ENCODE measurements at places on chromosomes 5 and 9. TPM values are rescaled to one million over a fixed set of nuclear protein-coding genes. Genes with fewer than 3 reads are reported as not detected.

Gene MZB1
- 0.24 TPM for total RNA-seq

- DNase-seq = no peak
Observed at GRCh38 chr5:73424556-73424977, 24.0 kb downstream of the FOXD1 start.

DNA sequence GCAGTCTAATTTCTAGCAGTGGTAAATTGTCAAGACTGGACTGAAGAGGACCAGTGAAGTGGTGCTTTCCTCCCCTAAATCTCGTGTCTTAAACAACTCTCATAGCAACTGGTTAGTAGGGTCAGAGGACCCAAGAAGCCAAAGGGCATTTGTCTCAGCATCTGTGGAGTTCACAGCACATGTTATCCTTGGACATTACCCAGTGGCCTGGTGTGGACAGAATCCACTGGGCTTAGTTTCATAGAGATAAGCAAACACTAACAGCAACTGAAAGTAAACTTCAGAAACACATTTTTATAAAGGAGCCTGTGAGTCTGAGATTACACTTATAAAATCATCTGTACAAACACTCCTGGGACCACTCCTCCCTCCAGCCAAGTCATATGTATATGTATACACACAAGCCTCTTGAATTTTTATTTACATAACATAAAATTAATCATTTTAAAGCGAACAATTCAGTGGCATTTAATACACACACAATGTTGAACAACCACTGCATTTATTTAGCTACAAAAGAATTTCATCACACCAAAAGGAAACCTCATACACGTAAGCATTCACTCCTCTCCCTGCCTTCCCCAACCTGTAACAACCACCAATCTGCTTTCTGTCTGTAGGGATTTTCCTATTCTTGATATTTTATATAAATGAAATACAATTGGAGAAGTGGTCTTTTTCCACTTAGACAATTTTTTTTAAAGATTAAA is 457.8 kb downstream of the RASEF start:
- no peak for DNase-seq

- peak; percentile 51 for DNase-seq
Observed at GRCh38 chr5:53019320-53019719, 30.2 kb downstream of the ITGA2 start.

DNA sequence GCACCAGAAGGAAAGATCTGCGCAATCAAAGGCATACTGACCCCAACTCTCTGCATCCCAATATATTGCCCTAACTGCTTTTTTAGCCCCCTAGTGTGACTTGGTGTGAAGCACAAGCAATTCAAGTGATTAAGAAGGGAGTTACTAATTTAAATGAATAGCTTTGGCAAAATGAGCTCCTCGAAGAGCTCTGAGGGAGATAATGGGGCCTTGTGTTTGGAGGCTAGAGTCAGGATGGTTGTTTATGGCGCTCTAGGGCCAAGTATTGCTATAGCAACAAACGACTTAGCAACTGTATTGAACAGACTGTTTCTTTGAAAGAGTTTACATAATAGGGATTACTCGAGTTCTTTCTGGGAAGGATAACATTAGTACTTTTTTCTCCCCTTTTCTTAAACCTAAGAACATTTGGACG is 11.5 kb upstream of the C5orf58 start:
- no peak for DNase-seq

DNA sequence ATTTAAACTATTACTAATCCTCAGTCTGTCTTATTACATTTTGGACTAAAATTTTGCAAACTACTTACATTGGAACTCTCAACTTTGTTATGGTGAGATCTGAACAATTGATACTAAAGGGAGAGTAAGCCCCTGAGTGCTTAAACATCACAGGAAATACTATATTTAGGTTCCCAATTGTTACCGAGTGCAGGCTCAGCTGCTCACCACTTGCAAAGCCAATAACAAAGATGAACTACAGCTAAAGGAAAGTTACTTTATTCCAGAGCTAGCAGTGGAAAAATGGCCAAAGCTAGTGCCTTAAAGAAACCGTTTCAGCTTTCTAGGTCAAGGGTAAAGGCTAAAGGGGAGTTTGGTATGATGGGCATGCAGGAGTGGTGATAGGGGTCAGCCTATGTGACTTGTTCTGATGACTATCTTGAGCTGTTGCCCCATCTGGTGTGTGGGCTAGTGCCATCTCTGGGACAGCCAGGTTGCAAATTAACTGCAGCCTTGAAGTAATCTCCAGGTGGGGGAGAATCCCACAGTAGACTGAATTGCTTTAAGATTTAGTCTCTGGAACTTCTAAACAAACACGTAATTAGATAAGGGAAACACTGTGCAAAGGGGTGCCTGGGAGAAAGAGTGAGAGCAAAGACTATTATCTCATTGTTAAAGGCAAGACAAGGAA is 7.8 kb upstream of the NDUFB6 start:
- DNase-seq = no peak

- no peak for DNase-seq
Observed at GRCh38 chr5:66744040-66744439, 147.8 kb downstream of the MAST4 start.

GRCh38 chr5:77993141-77993854 is 217.2 kb upstream of the TBCA start:
- no peak for DNase-seq

Gene ADGRD2
- not detected for total RNA-seq

DNA sequence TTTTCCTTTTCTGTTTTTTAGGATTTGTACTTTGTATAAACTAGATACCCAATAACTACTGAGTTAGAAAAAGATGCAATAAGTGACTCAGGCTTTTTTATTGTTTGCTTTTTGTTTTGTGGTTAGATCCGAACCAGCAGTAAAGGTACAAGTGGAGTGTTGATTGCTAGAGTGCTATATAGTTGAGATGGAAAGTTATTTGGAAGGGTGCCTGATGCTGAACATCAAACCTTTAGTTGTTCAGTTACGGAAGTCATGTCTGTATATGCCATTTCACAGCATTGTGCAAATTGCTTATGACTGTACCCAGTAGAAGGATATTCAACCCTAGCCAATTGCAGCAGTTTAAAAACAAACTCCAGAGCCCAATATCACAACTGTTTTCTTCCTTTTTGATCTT is 285.1 kb downstream of the MAT2B start:
- no peak for DNase-seq

Gene MUSK
- not detected for total RNA-seq

DNA sequence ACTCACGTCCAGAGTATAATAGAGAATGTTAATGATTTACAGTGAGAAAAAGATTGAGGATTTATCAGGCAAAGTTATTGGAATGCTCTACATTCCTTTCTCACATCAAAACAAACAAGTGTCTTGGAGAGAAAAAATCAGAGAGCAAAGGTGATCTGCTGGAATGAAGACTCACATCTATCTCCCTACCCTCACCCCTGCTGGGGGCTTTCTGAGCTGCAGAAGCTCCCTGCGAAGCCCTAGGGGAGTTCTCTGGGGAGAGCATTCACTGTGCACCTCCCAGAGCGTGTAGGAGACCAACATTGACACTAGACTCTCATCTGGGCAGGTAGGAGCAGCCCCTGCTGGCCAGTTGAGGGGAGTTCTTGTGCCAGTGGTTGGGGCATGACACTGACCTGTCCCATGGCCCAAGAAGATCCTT is 76.6 kb upstream of the ADAMTS16 start:
- DNase-seq = no peak

- no peak for DNase-seq
Observed at GRCh38 chr5:157747766-157748700, 4.5 kb downstream of the LSM11 start.

Measured in Calu3 (cell line).